NCI-H1417 (cell line): ENCODE measurements at places on chromosomes 12 and 14.

GRCh38 chr12:19639781-19640415, 200.6 kb downstream of the AEBP2 start:
- peak; percentile 35 for DNase-seq

GRCh38 chr14:87955501-87955900, 37.5 kb downstream of the GALC start:
- no peak for DNase-seq

GRCh38 chr12:22190969-22191368, 143.5 kb downstream of the ST8SIA1 start:
- no peak for DNase-seq

GRCh38 chr14:100221533-100222223, 17.3 kb upstream of the YY1 start:
- peak; percentile 86 for DNase-seq

DNA sequence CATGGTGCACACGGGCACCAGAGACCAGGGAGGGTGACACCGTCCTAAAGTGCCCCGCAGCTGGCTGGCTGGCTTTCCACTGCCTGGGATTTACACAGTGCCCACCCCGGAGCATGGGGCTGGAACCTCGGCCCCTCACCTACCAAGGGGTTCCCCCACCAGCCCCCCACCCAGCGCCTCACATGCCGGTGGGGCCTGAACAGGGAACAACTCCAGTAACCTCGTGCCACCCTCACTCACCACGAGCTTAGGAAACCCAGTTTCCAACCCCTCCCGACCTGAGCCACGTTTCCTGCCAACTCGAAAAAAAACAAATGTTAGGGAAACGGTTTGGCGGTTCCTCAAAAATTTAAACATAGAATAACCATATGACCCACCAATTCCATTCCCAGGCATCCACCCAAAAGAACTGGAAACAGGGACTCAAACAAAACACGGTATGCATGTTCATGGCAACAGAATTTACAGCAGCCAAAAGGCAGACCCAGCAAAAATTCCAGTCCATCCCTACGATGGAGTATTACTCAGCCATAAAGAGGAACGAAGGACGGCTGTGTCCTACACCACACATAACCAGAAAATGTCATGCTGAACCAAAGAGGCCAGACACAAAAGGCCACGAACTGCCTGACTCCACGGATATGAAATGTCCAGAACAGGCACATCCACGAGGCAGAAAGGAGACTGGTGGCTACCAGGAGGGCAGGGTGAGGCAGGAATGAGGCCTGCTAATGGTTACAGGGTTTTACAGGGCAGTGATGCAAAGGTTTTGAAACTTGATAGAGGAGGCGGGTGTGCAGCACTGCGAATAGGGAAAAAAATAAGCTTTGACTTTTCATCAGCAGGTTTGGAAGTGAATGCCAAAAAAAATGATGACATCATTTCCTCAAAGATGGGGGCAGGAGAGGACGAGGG, 68.9 kb downstream of the NCOR2 start:
- no peak for DNase-seq
